ENCODE measurements at places on chromosomes 12 and 14.
A peak's percentile ranks its signal among the peaks of the same experiment; 100 is the strongest.

- H3K4me3 ChIP-seq = no peak overlapping the region
- no peaks in the 10 kb centered on the region for H3K27me3 ChIP-seq
- peaks cover 36% of the 10 kb centered on the region for H3K4me1 ChIP-seq
- no peaks in the 10 kb centered on the region for H3K36me3 ChIP-seq
Observed at GRCh38 chr12:118330421-118331018, 42.2 kb downstream of the TAOK3 start.

GRCh38 chr14:92397150-92397952 is 74.4 kb downstream of the SLC24A4 start:
- H3K27ac ChIP-seq = no peak overlapping the region
- H3K4me1 ChIP-seq = no peaks in the 10 kb centered on the region
- H3K27me3 ChIP-seq = no peaks in the 10 kb centered on the region
- peak; percentile 49 for DNase-seq
- H3K4me3 ChIP-seq = no peak overlapping the region

DNA sequence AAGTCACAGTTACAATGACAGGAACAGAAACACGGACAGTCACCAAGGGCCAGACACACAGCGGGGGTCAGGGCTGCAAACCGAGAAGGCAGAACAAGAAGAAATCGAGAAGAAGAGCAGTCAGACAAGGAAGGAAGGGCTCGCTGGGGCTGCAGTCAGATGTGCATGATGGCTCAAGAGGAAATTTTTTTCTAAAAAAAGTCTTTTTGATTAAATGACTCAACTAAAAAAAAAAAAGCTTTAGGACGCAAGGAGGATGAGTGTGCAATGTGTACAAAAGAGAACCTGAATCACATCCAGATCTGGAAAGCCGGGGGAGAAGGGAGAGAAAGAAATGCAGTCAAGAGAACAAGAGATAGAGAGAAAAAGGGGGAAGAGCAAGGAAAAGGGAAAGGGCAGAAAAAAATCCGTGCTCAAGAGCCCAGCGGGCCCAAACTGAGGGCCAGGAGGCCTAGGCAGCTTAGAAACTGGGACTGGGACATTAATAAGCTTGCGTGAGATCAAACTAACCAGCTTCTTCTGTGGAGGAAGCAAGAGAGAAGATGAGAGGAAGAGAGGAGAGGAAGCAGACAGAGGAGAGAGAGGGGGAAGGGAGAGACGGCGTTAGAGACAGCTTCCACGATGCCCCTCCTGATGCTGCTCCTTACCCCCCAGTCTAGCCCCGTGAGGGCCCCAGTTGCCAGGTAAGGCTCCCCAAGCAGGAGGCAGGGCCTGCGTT is 6.7 kb downstream of the IFFO1 start:
- H3K27me3 ChIP-seq = no peaks in the 10 kb centered on the region
- peaks cover 41% of the 10 kb centered on the region for H3K4me1 ChIP-seq
- no peak for DNase-seq
- no peak overlapping the region for H3K4me3 ChIP-seq
- H3K36me3 ChIP-seq = peaks cover 48% of the 10 kb centered on the region

- no peaks in the 10 kb centered on the region for H3K27me3 ChIP-seq
- no peak overlapping the region for H3K4me3 ChIP-seq
- H3K27ac ChIP-seq = no peak overlapping the region
- H3K4me1 ChIP-seq = peaks cover 17% of the 10 kb centered on the region
- no peaks in the 10 kb centered on the region for H3K36me3 ChIP-seq
Observed at GRCh38 chr14:68785534-68786490, 7.1 kb downstream of the ZFP36L1 start.

GRCh38 chr12:41122894-41123293 is 65.2 kb upstream of the PDZRN4 start:
- H3K36me3 ChIP-seq = no peaks in the 10 kb centered on the region
- H3K27me3 ChIP-seq = no peaks in the 10 kb centered on the region
- H3K4me3 ChIP-seq = no peak overlapping the region
- DNase-seq = no peak
- H3K27ac ChIP-seq = no peak overlapping the region
- H3K4me1 ChIP-seq = no peaks in the 10 kb centered on the region

- no peaks in the 10 kb centered on the region for H3K27me3 ChIP-seq
- H3K4me1 ChIP-seq = peaks cover 36% of the 10 kb centered on the region
- H3K4me3 ChIP-seq = no peak overlapping the region
- no peak for DNase-seq
- H3K36me3 ChIP-seq = no peaks in the 10 kb centered on the region
Observed at GRCh38 chr12:43758247-43758727, 303 bp downstream of the PUS7L start.

GRCh38 chr12:58247633-58248032 is 306.3 kb downstream of the ATP23 start:
- no peaks in the 10 kb centered on the region for H3K27me3 ChIP-seq
- no peaks in the 10 kb centered on the region for H3K4me1 ChIP-seq
- no peak for DNase-seq
- no peak overlapping the region for H3K27ac ChIP-seq

DNA sequence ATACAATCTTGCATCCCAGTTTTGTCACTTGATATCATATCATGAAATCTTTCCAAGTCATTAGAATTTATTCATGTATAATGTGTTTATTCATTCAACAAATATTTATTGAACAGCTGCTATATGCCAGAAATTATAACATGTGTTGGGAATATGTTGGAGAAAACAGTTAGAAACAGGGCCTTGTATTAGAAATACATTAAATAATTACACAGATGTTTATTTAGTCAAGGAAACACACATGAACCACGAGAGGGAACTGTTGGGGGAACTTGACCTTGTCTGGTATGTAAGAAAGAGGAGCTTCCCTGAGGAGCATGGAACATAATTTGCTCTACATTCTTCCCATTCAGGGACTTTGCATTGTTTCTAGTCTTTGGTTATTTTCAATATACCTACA is 191.7 kb upstream of the FRMD6 start:
- H3K27ac ChIP-seq = no peak overlapping the region
- no peak for DNase-seq
- no peaks in the 10 kb centered on the region for H3K4me1 ChIP-seq
- no peaks in the 10 kb centered on the region for H3K36me3 ChIP-seq
- no peak overlapping the region for H3K4me3 ChIP-seq

GRCh38 chr12:65881348-65881961 is 57.2 kb downstream of the HMGA2 start:
- H3K4me1 ChIP-seq = no peaks in the 10 kb centered on the region
- H3K27ac ChIP-seq = no peak overlapping the region
- H3K27me3 ChIP-seq = no peaks in the 10 kb centered on the region

GRCh38 chr12:103705927-103706326 is 118.9 kb downstream of the STAB2 start:
- DNase-seq = no peak
- no peak overlapping the region for H3K4me3 ChIP-seq
- H3K27ac ChIP-seq = no peak overlapping the region
- H3K4me1 ChIP-seq = no peaks in the 10 kb centered on the region

DNA sequence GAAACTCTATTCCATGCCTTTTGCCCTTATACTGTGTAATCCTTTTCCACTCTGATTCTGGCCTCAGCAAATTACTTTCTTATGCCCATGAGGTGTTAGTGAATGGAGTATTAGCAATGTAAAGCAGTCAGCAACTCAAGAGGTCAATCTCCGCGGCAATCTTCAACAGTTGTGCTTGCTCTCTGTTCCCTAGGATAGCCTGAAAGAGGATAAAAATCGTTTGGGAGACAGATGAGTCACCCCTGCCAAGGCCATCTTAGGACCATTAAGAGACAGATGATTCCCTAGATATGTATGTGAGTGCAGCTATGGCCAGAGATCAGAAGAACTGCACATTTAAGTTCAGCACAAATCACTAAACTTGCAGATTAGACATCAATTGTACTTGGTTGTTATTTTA is 1145.8 kb downstream of the GALC start:
- no peak for DNase-seq
- no peak overlapping the region for H3K27ac ChIP-seq
- no peak overlapping the region for H3K4me3 ChIP-seq
- H3K27me3 ChIP-seq = no peaks in the 10 kb centered on the region
- H3K36me3 ChIP-seq = no peaks in the 10 kb centered on the region

DNA sequence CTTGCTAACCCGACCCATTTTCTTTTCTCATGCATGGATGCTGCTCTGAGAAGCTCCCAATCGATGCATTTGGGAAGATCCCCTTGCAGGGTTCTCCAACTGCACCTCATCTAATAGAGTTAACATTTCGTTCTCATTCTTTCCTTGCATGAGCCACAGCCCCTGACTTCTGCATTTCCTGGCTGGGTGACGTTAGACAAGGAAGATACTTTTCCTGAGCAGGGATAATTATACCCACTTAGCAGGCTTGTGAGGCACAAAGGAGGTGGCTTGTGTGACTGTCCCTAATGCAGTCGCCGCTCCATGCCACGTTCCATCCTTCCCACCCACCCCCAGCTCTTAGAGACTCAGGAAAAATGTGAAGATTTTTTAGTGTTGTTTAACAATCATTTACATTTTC is 195.1 kb downstream of the CHST11 start:
- peaks cover 17% of the 10 kb centered on the region for H3K4me1 ChIP-seq
- H3K27me3 ChIP-seq = no peaks in the 10 kb centered on the region
- no peak for DNase-seq
- H3K27ac ChIP-seq = no peak overlapping the region
- no peaks in the 10 kb centered on the region for H3K36me3 ChIP-seq
- no peak overlapping the region for H3K4me3 ChIP-seq

- DNase-seq = no peak
- no peak overlapping the region for H3K4me3 ChIP-seq
- H3K27me3 ChIP-seq = no peaks in the 10 kb centered on the region
- no peaks in the 10 kb centered on the region for H3K4me1 ChIP-seq
Observed at GRCh38 chr12:27081668-27082111, 688 bp downstream of the C12orf71 start.

- H3K4me1 ChIP-seq = no peaks in the 10 kb centered on the region
- no peaks in the 10 kb centered on the region for H3K36me3 ChIP-seq
- no peaks in the 10 kb centered on the region for H3K27me3 ChIP-seq
- DNase-seq = no peak
Observed at GRCh38 chr12:43159506-43159905, 392.5 kb downstream of the ADAMTS20 start.

DNA sequence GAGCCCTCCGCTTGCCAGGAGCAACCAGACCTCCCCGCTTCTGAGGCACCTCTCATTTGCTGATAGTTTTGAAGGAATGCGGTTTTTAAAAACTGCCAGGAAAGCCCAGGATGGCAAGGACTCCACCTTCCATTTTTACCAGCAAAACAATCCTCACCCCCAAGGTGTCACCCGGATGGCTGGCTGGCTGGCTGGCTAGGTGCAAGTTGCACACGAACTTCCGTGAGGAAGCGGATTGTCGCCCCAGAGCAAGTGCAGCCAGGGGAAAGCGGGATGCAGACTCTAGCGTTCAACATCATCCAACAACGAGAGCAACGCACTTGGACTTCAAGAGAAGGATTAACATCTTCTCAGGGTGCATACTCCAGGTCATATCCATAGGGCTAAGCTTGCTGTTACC is 125.4 kb downstream of the RIMBP2 start:
- H3K27ac ChIP-seq = no peak overlapping the region
- DNase-seq = no peak
- H3K4me1 ChIP-seq = no peaks in the 10 kb centered on the region
- H3K4me3 ChIP-seq = no peak overlapping the region
- H3K27me3 ChIP-seq = no peaks in the 10 kb centered on the region
- H3K36me3 ChIP-seq = no peaks in the 10 kb centered on the region

DNA sequence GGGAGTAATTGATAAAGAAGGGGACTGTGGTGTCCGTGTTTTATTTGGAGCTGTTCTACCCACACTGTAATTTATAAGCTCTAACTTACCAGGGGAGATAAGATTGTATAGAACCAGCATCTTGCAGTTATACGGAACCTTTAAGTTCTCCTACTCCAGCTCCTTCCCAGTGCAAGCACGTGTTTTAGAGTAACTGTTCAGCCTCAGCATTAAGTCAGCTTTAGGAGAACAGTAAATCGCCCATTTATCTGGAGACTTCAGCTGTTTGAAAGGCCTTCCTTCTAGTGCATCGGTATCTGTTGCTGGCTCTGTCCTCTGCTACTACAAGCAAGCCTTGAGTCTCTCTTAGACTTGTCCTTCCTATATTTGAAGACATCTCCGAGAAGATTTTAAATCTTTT is 95.6 kb downstream of the ETV6 start:
- no peak overlapping the region for H3K4me3 ChIP-seq
- H3K4me1 ChIP-seq = peaks cover 5% of the 10 kb centered on the region
- no peak for DNase-seq
- H3K36me3 ChIP-seq = no peaks in the 10 kb centered on the region
- no peaks in the 10 kb centered on the region for H3K27me3 ChIP-seq

DNA sequence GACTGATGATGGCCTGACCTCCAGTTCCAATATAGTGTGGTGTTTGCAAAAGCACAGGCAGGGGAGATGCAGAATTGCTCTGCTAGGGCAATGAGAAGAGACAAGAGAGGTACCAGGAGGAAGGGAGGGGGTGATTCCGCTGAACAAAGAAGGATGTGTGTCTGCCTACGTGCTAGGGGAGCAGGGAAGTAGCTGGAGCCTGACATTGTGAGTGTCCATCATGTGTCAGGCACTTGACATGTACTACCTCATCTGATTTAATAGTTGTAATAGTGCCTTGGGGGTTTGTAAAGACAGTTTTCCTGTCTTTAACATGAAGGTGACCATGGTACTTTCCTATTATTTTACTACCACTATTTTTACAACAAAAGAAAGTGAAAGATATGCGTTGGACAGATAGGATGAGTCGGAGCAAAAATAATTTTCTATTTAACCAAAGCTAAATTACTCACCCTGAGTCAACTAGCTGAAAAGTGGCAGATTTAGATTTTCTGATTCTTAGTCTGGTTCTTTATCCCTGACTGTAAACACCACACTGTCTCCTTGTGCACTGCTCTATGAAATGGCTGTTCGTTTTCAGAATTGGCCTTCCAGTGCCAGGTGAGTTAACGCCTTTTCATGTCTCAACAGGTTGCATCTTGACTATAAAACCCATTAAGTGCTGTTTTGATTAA is 33.7 kb upstream of the TEAD4 start:
- no peak overlapping the region for H3K27ac ChIP-seq
- no peaks in the 10 kb centered on the region for H3K4me1 ChIP-seq
- no peak overlapping the region for H3K4me3 ChIP-seq
- no peaks in the 10 kb centered on the region for H3K36me3 ChIP-seq
- no peak for DNase-seq

- H3K4me3 ChIP-seq = no peak overlapping the region
- H3K27me3 ChIP-seq = no peaks in the 10 kb centered on the region
- no peaks in the 10 kb centered on the region for H3K36me3 ChIP-seq
- no peak for DNase-seq
Observed at GRCh38 chr14:72678356-72678755, 215.5 kb downstream of the DPF3 start.

GRCh38 chr12:47188576-47189441 is 109.0 kb upstream of the AMIGO2 start:
- H3K4me1 ChIP-seq = peaks cover 10% of the 10 kb centered on the region
- H3K4me3 ChIP-seq = no peak overlapping the region
- no peaks in the 10 kb centered on the region for H3K36me3 ChIP-seq
- peak overlapping the region; percentile 17 for H3K27ac ChIP-seq

GRCh38 chr14:93969082-93969828 is 7.1 kb downstream of the ASB2 start:
- H3K4me3 ChIP-seq = no peak overlapping the region
- DNase-seq = no peak
- H3K27ac ChIP-seq = no peak overlapping the region
- H3K36me3 ChIP-seq = no peaks in the 10 kb centered on the region
- no peaks in the 10 kb centered on the region for H3K27me3 ChIP-seq

- no peaks in the 10 kb centered on the region for H3K27me3 ChIP-seq
- no peak for DNase-seq
- no peak overlapping the region for H3K4me3 ChIP-seq
- no peaks in the 10 kb centered on the region for H3K4me1 ChIP-seq
- no peak overlapping the region for H3K27ac ChIP-seq
- H3K36me3 ChIP-seq = peaks cover 1% of the 10 kb centered on the region
Observed at GRCh38 chr12:104357421-104357952, 53.9 kb downstream of the EID3 start.
